IPS DF 19.7 (cell line): ENCODE measurements at places on chromosomes 1 and 21.

DNA sequence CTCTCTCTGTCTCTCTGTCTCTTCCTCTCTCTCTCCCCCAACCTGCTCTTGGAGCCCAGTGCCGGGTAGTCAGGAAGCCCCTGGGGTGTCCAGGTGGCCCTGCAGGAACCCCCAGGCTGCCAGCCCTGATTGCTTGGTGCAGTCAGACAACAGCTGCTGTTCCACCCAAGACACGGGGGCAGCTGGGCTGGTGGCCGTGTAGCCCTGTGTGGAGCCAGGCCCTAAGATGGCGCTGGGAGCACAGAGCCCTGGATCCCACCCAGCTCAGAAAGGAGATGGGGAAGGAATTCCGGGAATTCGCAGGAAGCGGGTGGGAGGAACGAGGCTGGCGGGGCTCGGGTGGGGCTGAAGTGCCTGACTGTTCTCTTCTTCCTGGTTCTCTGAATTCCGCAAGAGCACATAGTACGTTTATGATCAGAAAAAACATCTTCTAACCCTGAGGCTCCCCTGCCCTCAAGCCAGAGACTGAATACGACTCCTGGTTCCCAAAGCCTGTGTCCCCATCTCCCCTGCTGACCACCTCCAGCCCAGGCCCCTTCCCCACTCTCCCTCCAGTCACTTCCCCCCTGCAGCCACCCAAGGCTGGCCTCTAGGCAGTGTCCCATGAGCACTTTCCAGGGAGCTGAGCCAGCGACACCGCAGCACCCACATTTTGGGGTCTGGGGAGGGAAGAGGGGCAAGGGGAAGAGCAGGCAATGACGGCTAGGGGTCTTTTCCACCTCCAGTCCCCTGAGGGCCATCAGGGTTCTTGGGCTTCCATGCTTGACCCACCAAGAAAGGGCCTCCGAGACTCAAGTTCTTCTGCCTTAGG lies 55.0 kb downstream of the WNT9A start:
- DNase-seq, result no peak

- DNase-seq, result no peak
These were observed 2.2 kb upstream of the SSBP3 start for GRCh38 chr1:54408147-54409066.

DNA sequence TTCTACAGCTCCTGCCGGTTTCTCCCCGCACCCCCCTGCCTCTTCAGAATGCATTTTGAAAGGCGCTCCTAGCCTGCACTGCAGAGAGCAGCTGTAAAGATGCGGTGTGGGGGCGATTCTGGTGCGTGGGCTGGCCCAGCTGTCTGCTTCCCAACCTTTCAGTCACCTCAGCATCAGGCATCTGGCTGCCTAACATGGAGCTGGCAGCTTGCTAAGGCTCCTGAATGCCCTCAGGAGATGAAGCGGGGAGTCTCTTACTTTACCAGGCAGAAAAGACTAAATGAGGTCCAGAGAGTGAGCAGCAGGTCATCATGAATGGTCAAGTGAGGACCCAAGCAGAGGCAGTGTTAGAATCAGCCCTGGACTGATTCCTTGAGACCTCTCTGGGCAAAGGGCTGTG lies 8.7 kb downstream of the IER5 start:
- no peak for DNase-seq

- no peak for DNase-seq
These were observed 33.9 kb downstream of the SMAP2 start for GRCh38 chr1:40407453-40407852.

GRCh38 chr1:107739651-107740050 lies 225.3 kb downstream of the VAV3 start:
- no peak for DNase-seq

DNA sequence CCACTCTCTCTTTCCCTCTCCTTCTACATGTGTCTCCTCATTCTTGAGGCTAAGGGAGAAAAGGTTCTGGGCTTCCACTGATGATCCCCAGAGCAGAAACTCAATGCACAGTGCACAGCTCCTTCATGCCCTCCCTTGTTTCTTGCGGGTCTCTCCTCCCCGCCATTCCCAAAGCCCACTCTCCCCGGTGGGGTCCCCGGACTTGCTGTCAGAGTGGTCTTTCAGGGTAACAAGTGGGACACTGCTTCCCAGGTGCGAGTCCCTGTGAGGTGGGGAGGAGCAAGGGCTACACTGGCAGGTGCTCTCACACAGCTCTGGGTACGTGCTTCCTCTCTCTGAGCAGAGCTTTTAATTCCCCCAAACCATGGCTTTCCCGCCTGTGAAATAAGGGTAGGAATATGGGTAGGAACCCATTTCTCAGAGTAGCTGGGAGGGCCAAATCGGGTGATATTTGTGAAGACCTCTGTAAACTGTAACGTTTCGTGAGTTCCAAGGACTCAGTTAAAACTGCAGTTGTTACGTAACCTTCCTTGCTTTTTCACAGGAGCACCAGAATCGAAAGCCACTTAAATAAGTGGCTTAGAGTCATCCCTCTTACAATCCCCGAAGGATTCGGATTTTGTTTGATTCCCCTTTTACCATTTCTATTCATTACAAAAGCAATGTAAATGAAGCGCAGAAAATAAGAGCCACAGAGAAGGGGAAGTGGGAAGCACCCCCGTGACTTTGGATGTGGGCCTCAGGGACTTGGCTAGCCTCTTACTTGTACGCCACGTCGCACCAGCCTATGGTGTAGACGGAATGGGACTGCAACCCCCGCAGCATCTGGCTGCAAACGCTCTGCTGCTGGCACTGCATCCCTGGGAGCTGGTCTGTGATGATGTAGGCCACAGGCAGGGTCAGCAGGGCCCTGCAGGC lies 6.2 kb downstream of the PGLYRP3 start:
- no peak for DNase-seq

GRCh38 chr1:157580179-157580827 lies 17.6 kb downstream of the FCRL4 start:
- peak; percentile 45 for DNase-seq

GRCh38 chr21:17989780-17990179 lies 170.6 kb upstream of the C21orf91 start:
- peak; percentile 3 for DNase-seq

DNA sequence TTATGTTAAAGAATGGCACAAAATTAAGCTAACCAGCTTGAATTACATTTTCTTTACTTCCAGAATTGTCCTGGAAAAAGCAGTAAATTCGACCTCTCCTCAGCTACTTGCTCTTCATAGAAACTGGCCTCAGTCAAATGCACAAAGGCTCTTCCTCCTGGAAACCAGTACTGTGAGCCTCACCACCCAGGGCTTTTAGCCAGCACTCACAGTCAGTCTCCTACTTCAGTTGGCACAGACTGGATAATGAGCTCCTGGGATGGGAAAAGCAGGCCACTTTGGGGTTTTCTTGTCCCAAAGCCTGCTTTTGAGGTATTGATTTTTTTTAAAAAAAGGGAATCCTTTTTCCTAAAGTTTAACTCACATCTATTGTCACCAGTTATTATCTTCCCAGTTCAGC lies 40.4 kb downstream of the SCYL3 start:
- no peak for DNase-seq

DNA sequence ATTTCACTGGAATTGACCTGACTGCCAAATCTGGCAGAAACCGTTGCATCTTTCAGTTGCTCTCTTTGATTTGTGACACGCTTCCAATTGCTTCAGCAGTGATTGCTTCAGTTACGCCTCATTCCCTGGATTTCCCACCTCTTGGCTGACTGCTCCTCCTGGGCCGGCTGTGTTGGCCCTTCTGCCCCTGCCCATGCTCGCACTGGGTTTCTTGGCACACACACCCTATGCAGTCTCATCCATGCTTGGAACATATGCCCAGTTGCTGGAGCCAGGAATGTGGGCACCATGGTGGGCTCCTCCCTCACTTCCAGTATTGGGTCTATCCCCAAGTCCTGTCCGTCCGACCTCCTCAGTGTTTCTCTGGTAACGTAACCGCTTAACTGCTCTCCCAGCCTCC lies 2.2 kb upstream of the ZBTB21 start:
- no peak for DNase-seq

DNA sequence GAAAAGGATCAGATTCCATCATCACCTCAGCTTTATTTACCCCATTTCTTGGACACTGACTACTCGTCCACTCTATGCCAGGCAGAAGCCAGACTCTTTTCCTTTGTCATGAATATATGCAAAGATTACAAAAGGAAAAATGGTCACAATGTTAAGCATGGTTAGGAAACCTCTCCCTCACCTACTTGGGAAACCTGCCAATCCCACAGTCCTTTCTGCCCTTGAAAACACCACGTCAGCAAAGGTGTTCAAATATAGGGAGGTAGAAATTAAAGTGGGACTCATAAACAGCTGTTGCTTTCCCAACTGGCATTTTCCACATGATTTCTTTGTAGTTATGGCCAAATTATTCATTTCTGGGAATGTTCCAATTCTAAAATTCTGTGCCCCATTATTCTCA lies 16.2 kb upstream of the ATP13A2 start:
- DNase-seq, result no peak
